ENCODE measurements at places on chromosomes 6 and 20.
A peak's percentile ranks its signal among the peaks of the same experiment; 100 is the strongest.

DNA sequence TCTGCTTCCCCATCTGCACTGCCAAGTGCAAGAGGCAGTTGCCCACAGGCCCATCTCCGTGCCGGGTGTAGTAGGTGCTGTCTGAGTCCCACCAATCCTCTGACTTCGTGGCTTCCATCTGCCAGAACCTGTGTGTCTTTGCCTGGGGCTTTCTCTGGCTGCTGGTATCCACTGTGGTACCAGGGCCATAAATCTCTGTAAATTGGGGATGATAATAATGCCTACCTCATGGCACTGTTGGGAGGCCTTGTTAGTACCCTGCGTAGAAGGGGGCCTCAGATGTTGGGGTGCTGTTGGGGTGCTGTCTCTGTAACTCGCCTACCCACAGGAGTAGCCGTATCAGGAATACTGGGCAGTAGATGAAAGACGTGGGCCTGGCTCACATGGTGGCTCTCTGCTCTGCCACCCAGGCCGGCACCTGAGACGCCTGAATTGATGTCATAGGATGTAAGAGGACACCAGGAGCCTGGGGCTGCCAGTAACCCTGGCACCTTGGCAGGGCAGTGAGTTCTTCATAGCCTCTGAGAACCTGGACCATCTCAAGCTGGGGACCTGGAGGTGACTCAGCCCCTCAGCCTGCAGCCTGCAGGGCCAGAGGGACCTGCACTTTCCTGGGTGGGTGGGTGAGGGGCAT lies 94.1 kb upstream of the RNF24 start:
- DNase-seq = no peak

GRCh38 chr6:43215066-43215465 lies 14.2 kb downstream of the DNPH1 start:
- no peak for DNase-seq

- DNase-seq = no peak
Measured at GRCh38 chr6:159505140-159505922, 187.7 kb downstream of the SOD2 start.

GRCh38 chr6:47116606-47117005 lies 74.5 kb upstream of the ADGRF1 start:
- no peak for DNase-seq

DNA sequence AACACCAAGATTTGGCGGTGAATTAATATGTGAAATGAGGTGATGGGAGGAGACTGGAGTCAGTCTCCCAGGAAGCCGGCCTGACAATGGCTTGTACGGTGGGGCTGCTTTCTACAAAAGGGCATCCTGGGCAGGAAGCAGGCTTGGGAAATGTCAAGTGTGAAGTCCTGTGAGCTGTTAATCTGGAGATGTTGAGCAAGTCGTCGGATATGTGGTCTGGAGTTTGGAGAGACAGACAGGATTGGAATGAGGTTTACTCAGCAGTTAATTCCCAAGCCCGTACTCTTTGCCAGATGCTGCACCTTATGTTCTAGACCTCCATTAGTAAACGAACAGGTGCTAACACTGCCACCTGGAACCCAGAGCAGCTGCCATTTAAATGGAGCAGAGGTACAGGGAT lies 107.7 kb upstream of the FOXC1 start:
- no peak for DNase-seq

- no peak for DNase-seq
Measured at GRCh38 chr20:50200482-50201104, 10.0 kb downstream of the CEBPB start.

DNA sequence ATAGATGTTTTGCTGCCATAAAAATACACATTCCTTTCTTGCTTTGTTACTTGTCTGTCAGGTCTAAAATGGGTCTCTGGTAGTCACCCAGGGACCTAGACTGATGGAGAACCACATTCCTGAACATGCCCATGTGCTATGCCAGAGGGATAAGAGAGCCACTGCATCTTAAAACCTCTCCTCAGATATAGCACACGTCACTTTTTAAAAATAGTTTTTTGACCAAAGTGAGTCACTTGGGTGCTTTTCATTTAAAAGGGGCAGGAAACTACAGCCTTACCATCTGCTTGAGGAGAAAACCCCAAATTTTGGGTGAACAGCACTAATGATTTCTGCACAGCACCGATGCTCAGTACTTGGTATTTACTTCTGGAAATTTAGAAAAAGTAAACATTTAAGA lies 197.8 kb downstream of the OGFRL1 start:
- no peak for DNase-seq

GRCh38 chr6:129590408-129591022 lies 119.5 kb downstream of the ARHGAP18 start:
- no peak for DNase-seq

- DNase-seq = no peak
Measured at GRCh38 chr6:114764866-114765265, 422.0 kb upstream of the HS3ST5 start.

DNA sequence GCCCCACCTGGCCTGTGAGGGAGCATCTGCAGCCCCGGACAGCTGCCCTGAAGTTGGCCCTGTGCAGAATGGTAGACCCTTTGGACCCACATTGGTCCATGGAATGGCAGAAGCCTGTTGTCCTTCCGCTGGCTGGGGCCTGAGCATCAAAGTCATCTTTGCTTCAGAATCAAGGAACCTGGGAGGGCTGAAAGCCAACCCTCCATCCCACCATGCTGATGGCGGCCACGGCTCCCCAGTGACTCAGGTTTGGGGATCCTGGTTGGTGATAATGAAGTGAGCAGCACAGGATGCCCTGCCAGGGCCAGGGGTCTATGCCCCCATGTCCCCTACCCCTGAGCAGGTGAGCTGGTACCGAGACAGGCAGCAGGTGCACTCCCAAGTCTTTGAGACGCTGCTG lies 52.8 kb downstream of the YTHDF1 start:
- no peak for DNase-seq

GRCh38 chr6:105805501-105806023 lies 280.6 kb upstream of the PRDM1 start:
- no peak for DNase-seq

DNA sequence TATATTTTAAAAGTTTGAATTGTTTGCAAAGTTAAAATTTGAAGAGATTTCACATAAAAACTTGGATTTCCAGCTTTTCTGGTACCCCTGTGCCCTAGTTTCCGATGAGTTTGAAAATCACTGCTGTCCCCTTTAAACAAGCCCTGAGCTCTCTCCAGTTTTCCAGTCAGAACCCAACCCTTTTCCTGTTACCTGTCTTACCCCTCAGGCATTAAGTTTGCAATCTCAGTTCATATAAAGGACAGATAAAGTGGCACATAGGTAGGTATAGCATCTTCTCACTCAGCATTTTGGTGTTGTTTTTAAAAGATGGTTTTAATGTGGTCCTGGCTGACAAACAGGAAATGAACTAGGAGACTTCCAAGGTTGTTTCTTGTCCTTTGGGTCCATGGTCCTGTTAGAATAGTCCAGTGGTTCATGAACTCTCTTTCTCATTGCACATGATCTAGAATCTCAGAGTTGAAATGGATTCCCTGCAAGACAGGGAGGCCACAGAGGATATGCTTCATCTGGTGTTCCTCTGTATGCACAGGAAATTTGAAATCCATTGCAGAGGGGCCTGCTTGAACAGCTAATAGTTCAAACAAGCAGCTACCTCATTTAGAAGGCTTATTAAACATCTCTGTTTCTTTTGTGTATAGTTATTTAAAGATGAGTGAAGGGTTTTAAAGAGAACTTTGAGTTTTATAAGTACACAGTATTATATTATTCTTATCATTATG lies 82.7 kb downstream of the JAG1 start:
- DNase-seq = no peak

DNA sequence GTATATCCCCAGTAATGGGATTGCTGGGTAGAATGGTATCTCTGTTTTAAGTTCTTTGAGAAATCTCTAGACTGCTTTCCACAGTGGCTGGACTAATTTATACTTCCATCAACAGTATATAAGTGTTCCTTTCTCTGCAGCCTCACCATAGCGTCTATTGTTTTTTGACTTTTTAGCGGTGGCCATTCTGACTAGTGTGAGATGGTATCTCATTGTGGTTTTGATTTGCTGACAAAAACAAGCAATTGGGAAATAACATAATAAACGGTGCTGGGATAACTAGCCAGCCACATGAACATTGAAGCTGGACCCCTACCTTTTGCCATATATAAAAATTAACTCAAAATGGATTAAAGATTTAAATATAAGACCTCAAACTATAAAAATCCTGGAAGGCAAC lies 14.2 kb downstream of the OR2A4 start:
- DNase-seq = no peak

- peak; percentile 55 for DNase-seq
Measured at GRCh38 chr6:157381631-157382621, 936 bp downstream of the ZDHHC14 start.

- no peak for DNase-seq
Measured at GRCh38 chr6:15595461-15596173, 67.2 kb downstream of the DTNBP1 start.

GRCh38 chr6:40845553-40845952 lies 193.5 kb downstream of the UNC5CL start:
- DNase-seq = peak; percentile 64

Measured in SHP77 (cell line).